ENCODE measurements at places on chromosomes 5 and 9.

- no peak for DNase-seq
Measured at GRCh38 chr5:134440201-134440755, 28.6 kb upstream of the CDKN2AIPNL start.

- no peak for DNase-seq
Measured at GRCh38 chr5:123176938-123177275, 87.9 kb downstream of the PRDM6 start.

GRCh38 chr9:89046832-89047231 is 55.6 kb downstream of the S1PR3 start:
- DNase-seq = no peak

DNA sequence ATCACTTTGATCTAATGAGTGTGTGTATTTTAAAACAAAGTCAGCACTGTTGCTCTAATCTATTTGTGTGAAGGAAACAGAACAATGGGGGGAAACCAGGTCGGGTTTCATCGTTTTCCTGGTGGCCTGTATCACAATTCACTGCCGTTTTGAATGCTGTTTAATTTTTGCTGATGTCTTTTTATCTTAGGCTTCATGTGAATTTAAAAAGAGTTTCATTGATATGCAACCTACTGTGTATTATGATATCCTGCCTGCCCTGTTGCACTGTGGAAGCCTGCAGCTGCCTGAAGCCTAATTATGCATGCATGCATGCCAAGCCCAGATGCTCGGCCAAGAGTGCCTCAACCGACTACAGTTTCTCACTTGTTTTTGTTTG is 307.5 kb downstream of the ZNF608 start:
- DNase-seq = peak; percentile 19

DNA sequence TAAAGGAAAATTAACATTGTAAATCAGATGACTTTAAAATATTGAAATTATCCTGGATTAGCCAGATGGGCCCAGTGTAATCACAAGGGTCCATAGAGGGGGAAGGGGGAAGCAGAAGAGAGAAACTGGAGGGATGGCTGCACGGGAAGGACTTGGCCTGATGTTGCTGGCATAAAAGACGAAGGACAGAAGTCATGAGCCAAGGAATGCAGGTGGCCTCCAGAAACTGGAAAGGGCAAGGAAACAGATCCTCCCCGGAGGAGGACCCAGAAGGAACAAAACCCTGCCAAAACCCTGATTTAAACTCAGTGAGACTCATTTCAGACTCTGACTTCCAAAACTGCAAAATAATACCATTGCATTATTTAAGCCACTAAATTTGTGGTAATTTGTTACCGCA is 100.2 kb downstream of the ADAMTS2 start:
- DNase-seq = no peak

GRCh38 chr9:4970970-4971641 is 14.0 kb upstream of the JAK2 start:
- DNase-seq = no peak
